ENCODE measurements at places on chromosomes 3 and 15. TPM values are rescaled to one million over a fixed set of nuclear protein-coding genes. Genes with fewer than 3 reads are reported as not detected.

GRCh38 chr3:152558386-152558785 lies 276.5 kb upstream of the P2RY1 start:
- no peaks in the 10 kb centered on the region for H3K27me3 ChIP-seq
- DNase-seq = no peak
- no peak overlapping the region for H3K27ac ChIP-seq

GRCh38 chr3:170961616-170962400 lies 53.4 kb upstream of the EIF5A2 start:
- H3K4me1 ChIP-seq = no peaks in the 10 kb centered on the region
- no peaks in the 10 kb centered on the region for H3K27me3 ChIP-seq
- no peak for DNase-seq
- H3K36me3 ChIP-seq = no peaks in the 10 kb centered on the region

GRCh38 chr15:66294932-66295235 lies 1.5 kb downstream of the DIS3L start:
- 0 out of 2 replicates have a peak, but pooled peaks cover 3% of the 10 kb centered on the region for H3K36me3 ChIP-seq
- DNase-seq = no peak
- peak overlapping the region; percentile 71 for H3K4me3 ChIP-seq

GRCh38 chr15:65246026-65246714 lies 34.9 kb upstream of the CILP start:
- H3K27ac ChIP-seq = no peak overlapping the region
- no peaks in the 10 kb centered on the region for H3K27me3 ChIP-seq
- no peaks in the 10 kb centered on the region for H3K36me3 ChIP-seq
- DNase-seq = no peak
- peaks cover 11% of the 10 kb centered on the region for H3K4me1 ChIP-seq

GRCh38 chr3:140199743-140200142 lies 264.8 kb downstream of the CLSTN2 start:
- DNase-seq = no peak
- H3K27ac ChIP-seq = no peak overlapping the region
- H3K36me3 ChIP-seq = no peaks in the 10 kb centered on the region
- H3K27me3 ChIP-seq = no peaks in the 10 kb centered on the region
- H3K4me1 ChIP-seq = no peaks in the 10 kb centered on the region
- no peak overlapping the region for H3K4me3 ChIP-seq

- no peak overlapping the region for H3K4me3 ChIP-seq
- H3K27me3 ChIP-seq = no peaks in the 10 kb centered on the region
- H3K4me1 ChIP-seq = no peaks in the 10 kb centered on the region
- no peak overlapping the region for H3K27ac ChIP-seq
These were observed 34.0 kb downstream of the SPTSSB start for GRCh38 chr3:161337311-161337710.

DNA sequence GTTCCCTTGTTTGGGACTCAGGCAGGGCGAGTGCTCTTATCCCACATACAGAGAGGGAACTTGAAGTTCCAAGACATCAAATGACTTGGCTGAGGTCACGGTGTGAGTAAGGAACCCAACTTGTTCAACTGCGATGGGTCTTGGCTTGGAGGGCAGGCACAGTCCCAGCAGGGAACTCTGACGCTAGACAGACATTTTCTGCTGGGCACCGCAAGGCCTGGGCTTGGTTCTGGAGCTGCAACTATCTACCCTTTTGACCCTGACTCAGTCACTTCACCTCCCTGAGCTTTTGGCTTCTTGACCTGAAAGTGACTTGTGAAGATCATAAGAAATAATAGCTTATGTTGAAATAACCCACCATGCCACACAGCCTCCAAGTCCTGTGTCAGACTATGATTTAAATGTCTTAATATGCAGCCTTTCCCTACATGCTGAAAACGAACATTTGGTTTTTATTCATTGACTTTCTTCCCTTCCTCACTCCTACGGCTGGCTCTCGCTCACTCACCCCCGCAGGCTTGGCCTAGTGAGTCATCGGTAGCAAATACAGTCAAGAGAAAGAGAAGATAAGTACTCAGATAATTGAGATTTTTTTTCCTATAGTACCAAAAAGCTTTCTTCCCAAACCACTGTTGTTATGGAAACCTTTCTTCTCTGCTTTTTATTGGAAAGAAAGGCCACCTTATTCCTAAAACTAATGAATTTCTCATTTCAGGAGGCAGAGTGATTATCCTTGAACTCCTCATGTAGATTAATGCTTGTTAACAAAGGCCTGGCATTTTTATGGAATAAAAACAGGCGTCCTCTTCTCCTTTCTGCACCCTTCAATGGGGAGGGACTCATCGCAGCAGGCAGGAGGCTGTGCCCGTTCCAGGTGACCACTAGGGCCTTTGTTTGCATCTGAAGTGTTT lies 178.4 kb downstream of the ATP10A start:
- no peak for DNase-seq
- no peaks in the 10 kb centered on the region for H3K27me3 ChIP-seq
- H3K36me3 ChIP-seq = no peaks in the 10 kb centered on the region
- H3K4me1 ChIP-seq = no peaks in the 10 kb centered on the region
- H3K4me3 ChIP-seq = no peak overlapping the region

ABI3BP gene
- total RNA-seq = 0.10 TPM

DNA sequence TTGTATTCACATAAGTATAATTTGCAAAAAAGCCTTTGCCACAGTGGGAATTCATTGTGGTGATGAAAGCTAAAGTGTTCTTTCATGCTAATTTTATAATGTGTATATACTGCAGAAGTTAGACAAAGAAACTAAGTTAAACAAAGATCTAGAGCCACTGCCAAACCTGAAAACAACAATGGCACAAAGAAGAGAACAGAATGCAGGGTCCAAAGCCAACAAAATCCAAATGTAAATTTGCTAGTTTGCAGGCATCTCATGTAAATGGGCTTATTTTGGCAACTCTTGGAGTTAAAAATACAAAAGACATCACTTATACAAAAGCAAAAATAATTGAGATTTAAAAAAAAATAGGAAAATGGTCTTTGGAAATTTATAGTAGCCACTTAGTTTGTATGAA lies 123.0 kb downstream of the TCF12 start:
- H3K4me3 ChIP-seq = no peak overlapping the region
- no peak for DNase-seq

SENP7 gene
- 7.9 TPM for total RNA-seq

MCTP2 gene
- 1.0 TPM for total RNA-seq

GRCh38 chr15:90557186-90558084 lies 27.7 kb downstream of the CRTC3 start:
- H3K27me3 ChIP-seq = no peaks in the 10 kb centered on the region
- H3K36me3 ChIP-seq = peaks cover 1% of the 10 kb centered on the region
- no peak for DNase-seq
- peaks cover 22% of the 10 kb centered on the region for H3K4me1 ChIP-seq

COL8A1 gene
- total RNA-seq = 0.10 TPM

DNA sequence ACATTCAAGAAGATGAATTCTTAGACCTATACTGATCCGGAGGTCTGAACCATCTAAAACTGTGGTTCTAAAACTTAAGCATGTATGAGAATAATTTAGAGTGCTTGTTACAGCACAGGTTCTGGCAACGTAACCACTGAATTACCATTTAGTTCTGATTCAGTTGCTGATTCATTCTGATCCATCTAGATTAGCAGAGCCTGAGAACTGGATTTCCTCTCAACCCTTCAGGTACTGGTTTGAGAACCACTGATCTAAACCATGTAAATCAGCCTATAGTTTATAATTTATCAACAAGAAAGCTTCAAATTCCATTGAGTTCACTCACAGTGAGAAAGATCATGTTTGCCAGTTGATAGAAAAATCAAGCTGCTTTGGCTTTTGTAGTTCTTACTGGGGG lies 1001.1 kb upstream of the EPHA6 start:
- H3K36me3 ChIP-seq = no peaks in the 10 kb centered on the region
- H3K4me1 ChIP-seq = no peaks in the 10 kb centered on the region
- DNase-seq = no peak
- H3K27me3 ChIP-seq = no peaks in the 10 kb centered on the region

FBXL22 gene
- total RNA-seq = 0.82 TPM

SYNPR gene
- not detected for total RNA-seq

GRCh38 chr3:159726231-159726964 lies 262.2 kb upstream of the IL12A start:
- no peaks in the 10 kb centered on the region for H3K36me3 ChIP-seq
- H3K4me3 ChIP-seq = no peak overlapping the region

DNA sequence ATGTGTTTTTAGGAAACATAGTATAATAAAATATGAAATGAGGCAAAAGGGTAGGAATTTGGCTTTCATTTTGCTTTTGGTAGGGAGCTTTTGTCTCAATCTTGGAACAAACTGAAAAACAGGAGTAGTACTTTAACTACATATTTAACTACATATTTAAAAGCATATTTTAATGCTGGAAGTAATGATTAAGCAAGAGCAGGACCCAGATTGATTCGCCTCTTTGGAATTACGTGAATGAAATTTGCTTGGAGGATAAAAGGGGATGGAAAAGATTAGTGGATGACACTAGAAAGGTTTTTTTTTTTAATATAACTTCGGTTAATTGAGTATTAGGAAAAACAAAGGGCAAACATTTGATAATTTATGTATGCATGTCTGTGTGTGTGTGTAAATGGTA lies 11.2 kb upstream of the TMEM212 start:
- no peaks in the 10 kb centered on the region for H3K27me3 ChIP-seq
- H3K4me3 ChIP-seq = no peak overlapping the region
- H3K36me3 ChIP-seq = no peaks in the 10 kb centered on the region
- H3K4me1 ChIP-seq = no peaks in the 10 kb centered on the region
- no peak for DNase-seq
- no peak overlapping the region for H3K27ac ChIP-seq

SLC24A5 gene
- total RNA-seq = not detected

P2RY14 gene
- total RNA-seq = not detected

GRCh38 chr3:171526146-171526545 lies 65.9 kb upstream of the TNIK start:
- no peaks in the 10 kb centered on the region for H3K4me1 ChIP-seq
- no peak overlapping the region for H3K4me3 ChIP-seq
- no peaks in the 10 kb centered on the region for H3K27me3 ChIP-seq
- DNase-seq = no peak

GRCh38 chr3:13976469-13976868 lies 96.6 kb upstream of the WNT7A start:
- H3K4me1 ChIP-seq = no peaks in the 10 kb centered on the region
- no peak for DNase-seq
- no peaks in the 10 kb centered on the region for H3K36me3 ChIP-seq

DNA sequence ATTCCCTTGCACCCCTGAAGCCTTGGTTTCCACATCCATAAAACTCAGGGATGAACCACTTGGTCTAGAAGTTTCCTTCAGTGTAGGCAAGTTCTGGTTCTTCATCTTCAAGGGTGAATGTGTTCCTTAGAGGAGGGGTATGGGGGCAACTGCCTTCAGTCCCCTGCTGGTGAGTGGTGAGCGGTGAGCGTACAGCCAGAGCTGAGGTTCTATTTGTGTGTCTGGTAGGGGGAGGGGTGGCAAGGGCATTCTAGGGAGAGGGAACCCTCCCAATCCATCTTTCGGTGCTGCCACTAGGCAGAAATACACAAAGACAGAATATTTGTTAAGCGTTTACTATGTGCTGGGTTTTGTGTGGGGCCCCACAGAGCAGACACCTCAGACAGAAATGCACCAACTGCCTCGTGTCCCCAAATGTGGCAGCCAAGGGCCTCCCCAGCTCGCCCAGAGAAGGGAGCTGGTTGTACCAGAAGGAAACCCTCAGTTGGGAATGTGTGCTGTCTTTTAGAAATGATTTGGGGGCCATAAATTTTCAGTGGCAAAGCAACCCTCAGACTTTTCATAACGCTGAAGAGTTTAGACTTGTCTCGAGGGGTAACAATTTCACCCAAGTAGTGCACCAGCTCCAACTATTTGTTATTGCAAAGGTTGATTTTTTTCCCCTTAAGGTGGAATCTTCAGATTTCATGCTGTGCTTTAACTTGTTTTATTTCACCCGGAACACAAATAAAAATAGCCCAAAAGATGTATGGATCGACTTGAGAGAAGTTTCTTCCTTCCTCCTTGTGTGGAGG lies 137.6 kb downstream of the FBLN2 start:
- H3K27ac ChIP-seq = no peak overlapping the region
- H3K36me3 ChIP-seq = no peaks in the 10 kb centered on the region
- no peaks in the 10 kb centered on the region for H3K27me3 ChIP-seq
- no peaks in the 10 kb centered on the region for H3K4me1 ChIP-seq
- no peak overlapping the region for H3K4me3 ChIP-seq

- no peaks in the 10 kb centered on the region for H3K4me1 ChIP-seq
- peaks cover 2% of the 10 kb centered on the region for H3K36me3 ChIP-seq
- no peaks in the 10 kb centered on the region for H3K27me3 ChIP-seq
- no peak overlapping the region for H3K27ac ChIP-seq
These were observed 5.6 kb downstream of the THPO start for GRCh38 chr3:184372296-184372821.

GRCh38 chr3:113573728-113574127 lies 41.4 kb downstream of the SIDT1 start:
- no peaks in the 10 kb centered on the region for H3K36me3 ChIP-seq
- H3K27me3 ChIP-seq = no peaks in the 10 kb centered on the region
- H3K27ac ChIP-seq = no peak overlapping the region
- H3K4me3 ChIP-seq = no peak overlapping the region
- no peaks in the 10 kb centered on the region for H3K4me1 ChIP-seq

- DNase-seq = no peak
- no peaks in the 10 kb centered on the region for H3K27me3 ChIP-seq
- H3K36me3 ChIP-seq = no peaks in the 10 kb centered on the region
These were observed 94.7 kb downstream of the PDZRN3 start for GRCh38 chr3:73530022-73530396.

DISP2 gene
- not detected for total RNA-seq
